ENCODE measurements at places on chromosomes 12 and 14. TPM values are rescaled to one million over a fixed set of nuclear protein-coding genes. Genes with fewer than 3 reads are reported as not detected.

GRCh38 chr12:49643135-49643534 is 19.8 kb downstream of the PRPF40B start:
- DNase-seq = no peak

DNA sequence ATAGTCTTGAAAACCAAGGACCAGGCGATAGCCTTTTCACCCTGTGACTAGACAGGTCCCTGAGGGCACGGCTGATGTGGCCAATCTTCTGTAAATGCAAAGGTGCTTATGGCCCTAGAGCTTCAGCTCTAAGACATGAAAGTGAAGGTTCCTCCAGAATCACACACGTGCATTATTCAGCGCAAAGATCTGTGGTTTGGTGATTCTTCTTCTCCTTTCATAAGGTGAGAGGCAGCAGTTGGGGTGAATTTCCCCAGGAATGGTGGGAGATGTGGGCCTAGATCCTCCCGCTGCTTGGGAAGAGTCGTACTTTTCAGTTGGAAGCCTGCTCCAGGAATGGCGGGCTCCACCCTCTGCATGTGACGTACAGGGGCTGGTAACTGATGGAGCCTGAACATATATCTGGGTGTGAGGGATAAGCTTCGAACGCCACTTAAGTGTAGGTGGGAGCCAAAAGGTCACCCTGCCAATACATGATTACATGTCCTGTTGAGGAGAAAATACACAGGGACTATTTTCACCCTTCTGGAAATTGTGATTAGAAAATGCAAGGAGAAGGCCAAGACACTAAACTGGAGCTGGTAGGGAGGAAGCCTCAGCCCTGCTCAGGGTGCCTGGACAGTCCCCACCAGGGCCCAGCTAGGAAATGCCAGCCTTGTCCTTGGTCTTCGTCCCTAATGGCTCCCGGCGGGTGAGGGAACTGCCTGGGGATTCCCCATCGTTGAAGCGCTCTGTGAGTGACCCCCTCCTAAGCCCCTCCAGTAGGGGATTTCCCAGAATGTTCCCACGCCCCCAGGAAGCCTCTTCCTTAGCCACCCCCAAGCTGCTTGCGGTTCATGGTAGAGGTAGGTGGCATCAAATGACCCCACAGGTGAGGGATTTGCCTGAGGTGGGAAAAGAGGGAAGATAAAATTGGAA is 17.6 kb downstream of the BATF start:
- DNase-seq = no peak

GRCh38 chr12:132427999-132428935 is 61.7 kb upstream of the FBRSL1 start:
- DNase-seq = no peak

DNA sequence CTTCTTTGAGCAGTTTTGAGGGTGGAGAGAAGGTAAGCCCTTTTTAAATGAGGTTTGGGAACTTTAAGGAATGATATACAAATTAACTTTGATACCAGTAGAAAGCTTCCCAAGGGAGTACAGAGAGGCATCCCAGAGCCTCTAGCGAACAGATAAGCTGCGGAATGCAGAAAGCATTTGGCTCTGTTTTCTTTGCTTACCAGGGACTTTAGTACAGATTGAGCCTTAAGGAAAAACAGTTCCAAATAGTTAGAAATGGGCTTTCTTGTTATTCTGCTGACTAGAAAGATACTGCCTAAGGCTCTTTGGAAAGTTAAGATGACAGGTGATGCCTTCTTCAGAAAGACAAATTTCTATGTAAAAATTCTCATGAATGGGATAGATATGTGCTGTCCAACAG is 261.7 kb upstream of the FOXN3 start:
- peak; percentile 12 for DNase-seq

DNA sequence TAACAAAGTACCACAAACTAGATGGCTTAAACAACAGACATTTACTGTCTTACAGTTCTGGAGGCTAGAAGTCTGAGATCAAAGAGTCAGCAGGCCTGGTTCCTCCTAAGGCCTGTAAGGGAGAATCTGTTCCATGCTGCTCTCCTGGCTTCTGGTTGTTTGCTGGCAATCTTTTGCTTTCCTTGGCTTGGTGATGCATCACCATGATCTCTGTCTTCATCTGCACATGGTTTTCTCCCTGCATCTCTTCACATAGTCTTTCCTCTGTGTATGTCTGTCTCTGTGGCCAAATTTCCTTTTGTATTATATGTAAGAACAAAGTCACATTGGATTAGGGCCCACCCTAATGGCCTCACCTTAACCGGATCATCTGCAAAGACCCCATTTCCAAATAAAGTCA is 168.5 kb downstream of the CAPZA3 start:
- DNase-seq = no peak

GRCh38 chr12:81974762-81975161 is 215.6 kb upstream of the PPFIA2 start:
- no peak for DNase-seq

DNA sequence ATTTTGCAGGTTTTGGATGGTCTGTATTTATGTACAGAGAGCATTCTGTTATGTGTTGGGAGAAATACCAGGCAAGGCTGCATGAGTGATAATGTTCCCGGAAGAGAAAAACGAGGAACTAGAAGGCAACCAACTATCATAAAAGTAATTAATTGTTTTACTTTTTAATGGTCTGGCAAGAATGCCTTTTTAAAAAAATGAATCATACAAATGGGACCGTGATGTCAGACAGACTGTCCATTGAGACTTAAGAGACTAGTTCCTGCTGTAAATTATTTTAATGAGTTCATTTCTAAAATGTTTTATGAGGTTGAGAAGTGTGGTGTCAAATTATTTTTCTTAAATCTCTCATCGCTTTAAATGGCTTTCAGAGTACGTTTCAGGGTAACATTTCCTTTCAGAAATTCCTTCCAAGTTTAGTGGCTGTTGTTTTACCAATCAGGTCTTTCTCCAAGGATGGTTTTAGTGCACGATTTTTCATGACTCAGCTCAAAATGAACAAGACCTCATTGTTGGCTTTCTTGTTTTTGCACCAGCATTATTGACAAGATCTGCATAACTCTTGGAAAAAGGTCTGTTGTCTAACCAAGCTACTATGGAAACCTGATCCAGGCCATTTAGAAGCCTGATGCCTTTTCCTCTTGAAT is 86.1 kb upstream of the ARHGAP5 start:
- peak; percentile 94 for DNase-seq

- DNase-seq = no peak
Measured at GRCh38 chr14:105487986-105488777, 1.5 kb downstream of the CRIP1 start.

GRCh38 chr12:1805441-1806081 is 14.8 kb upstream of the LRTM2 start:
- no peak for DNase-seq

DNA sequence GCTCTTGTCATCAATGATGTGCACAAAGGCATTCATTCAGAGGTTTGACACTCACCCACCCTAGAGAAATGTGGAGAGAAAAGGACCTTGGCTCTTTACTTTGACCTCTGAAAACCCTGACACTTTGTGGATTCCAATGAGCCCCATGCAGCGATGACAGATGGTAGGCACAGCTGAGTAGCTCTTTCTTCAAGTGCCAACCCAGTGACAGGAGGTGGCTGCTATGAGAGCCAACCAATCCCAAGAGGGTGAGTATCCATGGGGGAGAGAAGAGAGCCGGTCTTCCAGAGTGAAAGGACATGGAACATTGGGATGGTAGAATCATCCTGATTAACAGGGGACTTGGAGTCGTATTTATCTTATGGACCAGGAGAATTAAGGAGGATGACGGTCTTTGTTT is 17.8 kb downstream of the SLC8A3 start:
- DNase-seq = no peak

DNA sequence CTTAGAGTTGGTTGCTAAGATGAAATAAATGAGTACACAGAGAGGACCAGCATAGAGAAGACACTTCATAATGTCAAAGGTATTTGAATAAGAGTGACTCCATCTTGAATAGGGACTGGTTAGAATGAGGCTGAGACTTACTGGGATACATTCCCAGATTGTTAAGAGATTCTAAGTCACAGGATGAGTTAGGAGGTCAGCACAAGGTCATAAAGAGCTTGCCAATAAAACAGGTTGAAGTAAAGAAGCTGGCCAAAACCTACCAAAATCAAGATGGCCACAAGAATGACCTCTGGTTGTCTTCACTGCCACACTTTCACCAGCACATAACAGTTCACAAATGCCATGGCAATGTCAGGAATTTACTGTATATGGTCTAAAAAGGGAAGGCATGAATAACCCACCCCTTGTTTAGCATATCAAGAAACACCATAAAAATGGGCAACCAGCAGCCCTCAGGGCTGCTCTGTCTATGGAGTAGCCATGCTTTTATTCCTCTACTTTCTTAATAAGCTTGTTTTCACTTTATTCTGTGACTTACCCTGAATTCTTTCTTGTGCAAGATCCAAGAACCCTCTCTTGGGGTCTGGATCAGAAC is 8.3 kb upstream of the SERPINA1 start:
- DNase-seq = no peak

GRCh38 chr14:48027115-48027514 is 351.7 kb upstream of the MDGA2 start:
- no peak for DNase-seq

LRTM2 gene
- not detected for total RNA-seq

TEX22 gene
- 0.32 TPM for total RNA-seq

TAS2R8 gene
- 0.43 TPM for total RNA-seq

CELA1 gene
- not detected for total RNA-seq
